Suprapubic skin (tissue), 4 donors: ENCODE measurements at places on chromosomes 13 and 19. TPM values are rescaled to one million over a fixed set of nuclear protein-coding genes. Genes with fewer than 3 reads are reported as not detected.

GRCh38 chr19:49213791-49214190, 56.2 kb downstream of the TRPM4 start:
- no peaks in the 10 kb centered on the region for H3K27me3 ChIP-seq
- peaks cover 29% of the 10 kb centered on the region for H3K36me3 ChIP-seq
- no peak for DNase-seq

- no peaks in the 10 kb centered on the region for H3K4me1 ChIP-seq
- no peaks in the 10 kb centered on the region for H3K27me3 ChIP-seq
- H3K27ac ChIP-seq = no peak within 1 kb of the TSS
- H3K36me3 ChIP-seq = no peaks in the 10 kb centered on the region
These were observed at the start of gene SPACA4 for GRCh38 chr19:48606463-48607358. SPACA4 (plus strand) TSS chr19:48606742; CDS start chr19:48606979, 237 bp downstream.

DNA sequence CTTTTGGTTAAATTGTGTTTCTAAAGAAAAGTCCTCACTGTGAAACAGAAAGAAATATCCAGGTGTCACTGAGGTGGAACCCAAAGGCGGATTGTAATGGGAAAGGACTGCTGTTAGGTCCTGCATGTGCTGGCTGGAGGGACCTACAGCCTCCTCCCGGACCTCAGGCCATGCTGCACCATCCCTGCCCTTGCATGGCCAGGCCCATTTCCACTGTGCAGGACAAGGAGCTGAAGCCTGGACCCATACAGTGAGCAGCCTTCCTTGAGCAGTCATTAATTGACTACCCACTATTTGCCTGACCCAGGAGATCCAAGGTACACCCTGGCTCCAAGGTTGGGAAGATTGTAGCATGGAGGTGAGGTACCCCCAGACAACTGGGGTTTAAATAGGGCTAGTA, 17.6 kb downstream of the VSTM2B start:
- no peak overlapping the region for H3K27ac ChIP-seq
- H3K36me3 ChIP-seq = no peaks in the 10 kb centered on the region
- DNase-seq = no peak
- peaks cover 12% of the 10 kb centered on the region for H3K27me3 ChIP-seq

DNA sequence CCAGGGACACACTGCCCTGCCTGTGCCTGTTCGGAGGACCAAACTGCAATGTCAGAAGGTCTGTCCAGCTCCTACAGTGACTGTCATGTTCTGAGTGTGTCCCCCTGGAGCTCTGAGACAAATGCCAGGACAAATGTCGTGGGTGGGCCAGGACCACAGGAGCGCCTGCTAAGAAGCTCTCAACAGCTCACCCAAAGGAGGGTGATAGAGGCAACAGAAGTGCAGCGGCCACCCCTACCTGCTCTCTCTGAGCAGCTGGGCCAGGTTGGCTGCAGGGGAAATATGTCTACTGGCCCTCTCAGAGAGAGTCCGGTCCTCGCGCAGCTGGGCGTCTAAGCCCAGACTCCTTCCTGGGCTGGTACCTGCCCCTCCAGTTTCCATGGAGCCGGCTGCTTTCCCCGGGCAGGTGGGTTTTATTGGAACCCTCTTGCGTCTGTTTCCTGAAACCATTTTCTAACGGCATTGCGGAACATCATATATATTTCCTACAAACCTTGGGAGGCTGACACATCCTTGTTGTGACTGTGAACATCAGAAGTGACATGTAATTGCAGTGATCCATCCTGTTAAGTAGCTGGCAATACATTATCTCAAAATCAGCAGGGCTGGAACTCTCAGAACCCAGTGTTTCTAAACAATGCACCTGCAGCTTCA, 78.1 kb downstream of the CHST8 start:
- peak; percentile 36 for DNase-seq
- H3K27ac ChIP-seq = no peak overlapping the region
- H3K4me1 ChIP-seq = no peaks in the 10 kb centered on the region
- H3K4me3 ChIP-seq = no peak overlapping the region

The TRPC4 gene
- total RNA-seq = not detected
